Cardiac fibroblast (primary cell): ENCODE measurements at places on chromosomes 5 and 9.

DNA sequence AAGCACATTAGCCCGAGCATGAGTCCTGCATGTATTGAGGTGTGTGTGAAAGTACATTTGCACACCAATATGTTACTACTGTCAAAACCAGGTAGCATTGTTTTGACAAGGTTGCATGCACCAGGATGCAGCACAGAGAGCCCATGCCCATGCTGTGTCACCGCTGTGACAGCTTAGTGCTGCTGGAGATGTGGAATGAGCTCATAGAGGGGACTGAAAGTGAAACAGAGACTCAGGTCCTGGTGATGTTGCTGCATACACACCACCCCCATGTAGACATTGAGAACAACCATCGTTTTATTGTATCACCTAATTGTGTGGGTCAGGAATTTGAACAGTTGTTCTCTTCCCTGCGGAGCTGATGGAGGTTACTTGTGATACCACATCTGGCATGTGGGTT, 53.0 kb downstream of the GADD45G start:
- no peak for DNase-seq

- DNase-seq = no peak
Observed at GRCh38 chr5:157578079-157578780, 2.7 kb upstream of the ADAM19 start.

- no peak for DNase-seq
Observed at GRCh38 chr5:39379693-39380092, 15.4 kb upstream of the C9 start.

- peak; percentile 84 for DNase-seq
Observed at GRCh38 chr5:65811004-65811403, 89.0 kb downstream of the NLN start.

- DNase-seq = no peak
Observed at GRCh38 chr9:36035006-36035405, 1.7 kb upstream of the RECK start.
